Type B pancreatic cell (in vitro differentiated cells): ENCODE measurements at places on chromosomes 1 and 21.

- H3K27me3 ChIP-seq, result no peaks in the 10 kb centered on the region
- H3K4me3 ChIP-seq, result no peak overlapping the region
- no peaks in the 10 kb centered on the region for H3K36me3 ChIP-seq
These were observed 135.4 kb downstream of the LMO4 start for GRCh38 chr1:87464022-87464490.

GRCh38 chr1:57678138-57678537 is 254.3 kb upstream of the DAB1 start:
- DNase-seq, result no peak
- H3K36me3 ChIP-seq, result no peaks in the 10 kb centered on the region
- no peak overlapping the region for H3K27ac ChIP-seq
- H3K4me3 ChIP-seq, result no peak overlapping the region

- H3K4me1 ChIP-seq, result peaks cover 6% of the 10 kb centered on the region
- peak overlapping the region; percentile 63 for H3K4me3 ChIP-seq
- peak overlapping the region; percentile 99 for H3K27ac ChIP-seq
- no peak for DNase-seq
These were observed 14.9 kb upstream of the CENPS start for GRCh38 chr1:10415211-10415930.

DNA sequence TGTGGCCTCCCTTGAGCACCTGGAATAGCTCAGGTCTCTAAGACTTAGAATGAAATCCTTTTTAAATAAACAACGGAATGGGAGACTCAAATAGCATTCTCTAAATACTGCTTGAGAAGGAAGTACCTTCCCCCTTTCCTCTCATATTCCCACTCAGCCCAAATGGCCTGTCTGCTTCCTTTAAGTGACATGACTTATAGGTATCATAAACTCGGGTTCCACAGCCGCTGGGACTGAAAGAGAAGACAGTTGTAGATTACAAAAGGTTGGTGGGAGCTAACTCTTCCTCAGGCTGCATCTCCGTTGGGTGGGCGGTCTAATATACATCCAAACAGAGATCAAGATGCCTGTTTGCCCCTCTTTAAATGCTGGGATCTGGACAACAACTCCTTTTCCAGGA is 1.2 kb upstream of the HMCN1 start:
- peak overlapping the region; percentile 48 for H3K4me3 ChIP-seq
- no peak overlapping the region for H3K27ac ChIP-seq
- peaks cover 20% of the 10 kb centered on the region for H3K4me1 ChIP-seq
- no peaks in the 10 kb centered on the region for H3K36me3 ChIP-seq

GRCh38 chr1:203992440-203992839 is 80.5 kb upstream of the SOX13 start:
- no peaks in the 10 kb centered on the region for H3K27me3 ChIP-seq
- peaks cover 18% of the 10 kb centered on the region for H3K4me1 ChIP-seq

- H3K4me1 ChIP-seq, result peaks cover 16% of the 10 kb centered on the region
- no peak overlapping the region for H3K4me3 ChIP-seq
- no peaks in the 10 kb centered on the region for H3K36me3 ChIP-seq
- no peak overlapping the region for H3K27ac ChIP-seq
- no peaks in the 10 kb centered on the region for H3K27me3 ChIP-seq
- DNase-seq, result peak; percentile 76
These were observed 742 bp downstream of the P3H1 start for GRCh38 chr1:42765832-42766740.

DNA sequence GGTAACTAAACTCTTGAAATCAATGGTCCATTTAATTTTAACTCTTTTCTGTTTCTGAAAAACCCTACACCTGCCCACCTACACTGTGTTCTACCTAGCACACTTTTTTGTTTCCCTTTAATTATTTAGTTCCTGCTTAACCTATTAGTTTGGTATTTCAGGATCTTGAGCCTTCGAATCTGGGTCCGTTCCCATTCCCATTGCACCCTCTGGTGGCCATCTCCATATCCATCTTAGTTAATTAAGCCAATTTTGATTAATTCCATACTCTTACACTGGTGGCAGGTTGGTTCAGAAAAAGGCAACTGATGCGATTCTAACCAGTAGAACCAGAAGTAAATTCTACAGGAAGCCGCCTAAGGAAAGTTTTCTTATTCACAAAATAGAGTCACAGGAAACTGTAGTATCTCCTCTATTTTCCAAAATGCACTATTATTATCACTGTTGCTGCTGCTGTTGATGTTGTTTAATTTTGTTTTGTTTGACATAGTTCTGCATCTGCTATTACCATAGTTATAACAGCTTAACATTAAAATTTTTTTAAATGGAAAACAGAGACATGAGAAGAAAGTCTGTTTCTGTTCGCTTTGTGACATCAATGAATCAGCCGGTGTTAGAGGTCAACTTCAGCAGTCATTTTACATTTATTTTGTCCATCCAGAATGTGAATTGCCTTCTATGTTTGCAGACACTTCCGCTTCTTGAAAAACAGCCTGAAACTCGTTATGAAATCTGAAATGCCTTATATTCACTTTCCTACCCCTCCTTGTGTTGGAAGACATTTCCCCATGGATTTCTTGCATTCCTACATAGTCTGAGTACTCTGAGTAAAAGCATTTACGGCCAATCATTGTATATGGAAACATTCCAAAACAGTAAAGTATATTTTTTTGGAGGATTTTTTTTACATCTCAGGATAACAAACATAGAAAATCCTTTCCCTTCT is 115.5 kb upstream of the NCAM2 start:
- peak overlapping the region; percentile 45 for H3K4me3 ChIP-seq
- no peaks in the 10 kb centered on the region for H3K36me3 ChIP-seq
- peak overlapping the region; percentile 64 for H3K27ac ChIP-seq
- H3K27me3 ChIP-seq, result no peaks in the 10 kb centered on the region

DNA sequence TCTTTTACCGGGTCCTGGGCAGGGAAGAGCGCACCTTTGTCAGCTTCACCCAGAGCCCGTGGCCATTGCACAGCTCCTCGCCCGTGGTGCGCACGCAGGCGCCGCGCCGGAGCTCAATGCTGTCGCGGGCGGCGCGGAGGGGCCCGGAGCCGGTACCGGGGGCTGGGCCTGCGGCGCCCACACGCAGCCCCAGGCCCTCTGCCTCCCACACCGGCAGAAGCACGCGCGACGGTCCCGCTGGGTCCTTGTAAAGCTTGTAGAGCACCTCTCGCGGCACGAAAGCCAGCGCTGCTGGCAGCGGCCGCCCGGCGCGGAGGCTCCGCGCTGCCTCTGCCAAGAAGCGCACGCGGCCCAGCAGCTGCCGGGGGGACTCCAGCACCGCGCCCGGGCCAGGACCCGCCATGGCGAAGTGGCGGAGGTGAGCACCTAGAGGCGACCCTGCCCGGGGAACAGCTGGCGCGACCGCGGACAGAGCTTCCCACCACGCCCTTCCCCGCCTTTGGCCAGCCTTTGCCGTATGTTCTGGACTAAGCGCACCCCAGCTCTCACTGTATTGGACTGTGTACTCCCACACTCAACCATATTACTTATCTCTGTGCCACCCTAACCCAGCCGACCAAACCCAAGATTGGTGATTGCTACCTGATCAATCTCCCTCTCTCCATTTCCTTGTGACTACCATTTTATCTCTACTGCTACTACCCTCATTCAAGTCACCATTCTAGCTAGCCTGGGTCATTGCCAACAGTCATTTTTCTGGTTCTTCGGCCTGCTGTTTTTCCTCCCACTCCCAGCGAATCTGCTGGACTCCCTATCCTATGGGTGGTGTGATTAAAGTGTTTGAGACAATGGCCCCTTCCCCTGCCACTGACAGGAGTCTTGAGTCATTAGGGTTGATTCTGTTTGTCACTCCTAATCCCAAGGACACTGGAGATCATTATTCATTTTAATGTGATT is at the start of gene HECTD3:
TSS of gene HECTD3 (minus strand) at position 470 of the 957 bp plus-strand sequence. CDS start at position 403, 67 bp downstream.
- H3K4me3 ChIP-seq, result peak within 1 kb of the TSS; percentile 89
- H3K27me3 ChIP-seq, result no peaks in the 10 kb centered on the region
- H3K27ac ChIP-seq, result peak within 1 kb of the TSS; percentile 86
- H3K36me3 ChIP-seq, result peaks cover 9% of the 10 kb centered on the region

- no peak overlapping the region for H3K27ac ChIP-seq
- no peak overlapping the region for H3K4me3 ChIP-seq
- no peaks in the 10 kb centered on the region for H3K27me3 ChIP-seq
- no peaks in the 10 kb centered on the region for H3K4me1 ChIP-seq
These were observed 252.2 kb downstream of the SMYD3 start for GRCh38 chr1:246254854-246255253.

DNA sequence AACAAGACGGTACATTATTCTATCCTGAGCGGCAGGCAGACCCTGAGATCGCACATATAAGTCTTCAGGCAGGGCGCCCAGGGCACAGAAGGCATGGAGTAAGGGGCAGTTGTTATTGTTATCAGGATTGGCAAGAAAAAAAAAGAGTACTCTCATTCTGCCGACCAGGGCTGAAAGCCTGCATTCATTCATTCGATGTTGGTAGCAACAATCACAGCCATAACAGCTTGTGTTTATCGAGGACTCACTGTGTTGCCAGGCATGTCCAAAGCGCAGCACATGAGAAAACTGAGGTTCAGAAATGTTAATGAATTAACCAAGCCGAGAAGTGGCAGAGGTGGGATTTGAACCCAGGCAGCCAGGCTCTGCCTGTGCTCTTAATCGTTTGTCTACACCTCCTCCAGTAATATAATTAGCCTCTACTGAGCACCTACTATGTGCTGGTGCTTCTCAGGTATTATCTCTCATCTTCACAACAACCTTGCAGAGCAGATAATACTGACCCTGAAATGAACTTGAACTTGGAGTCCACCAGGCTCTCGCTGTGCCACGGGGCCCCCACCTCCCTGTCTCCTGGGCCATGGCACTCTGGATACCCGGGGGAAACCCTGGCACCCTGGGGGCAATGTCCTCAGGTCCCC is 56.2 kb downstream of the TAS1R2 start:
- H3K4me3 ChIP-seq, result no peak overlapping the region
- no peaks in the 10 kb centered on the region for H3K36me3 ChIP-seq
- H3K27ac ChIP-seq, result no peak overlapping the region
- H3K4me1 ChIP-seq, result peaks cover 4% of the 10 kb centered on the region
- no peak for DNase-seq

DNA sequence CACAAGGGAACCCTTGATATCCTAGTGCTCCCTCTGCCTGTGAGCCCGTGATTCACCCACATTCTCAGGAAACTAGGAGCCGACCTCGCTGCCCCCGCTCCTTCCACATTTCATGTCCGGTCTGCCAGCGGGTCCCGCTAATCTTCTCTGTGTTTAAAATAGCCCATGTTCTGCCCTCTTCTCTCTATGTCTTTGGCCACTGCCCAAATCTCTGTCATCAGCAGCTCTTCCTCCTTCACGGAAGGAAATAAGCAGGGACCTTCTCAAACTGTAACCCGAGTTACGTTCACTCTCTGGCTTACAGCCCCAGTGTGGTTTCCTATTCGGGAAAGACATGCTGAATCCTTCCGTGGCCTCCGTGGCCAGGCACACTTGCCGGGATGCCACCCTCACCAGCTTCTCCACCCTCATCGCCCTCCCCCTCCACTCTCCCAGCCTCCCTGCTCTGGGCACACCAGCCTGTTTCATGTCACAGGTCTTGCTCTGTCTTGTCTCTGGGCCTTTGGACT is 21.1 kb upstream of the UBXN10 start:
- DNase-seq, result no peak
- no peak overlapping the region for H3K27ac ChIP-seq
- no peaks in the 10 kb centered on the region for H3K36me3 ChIP-seq
- peaks cover 23% of the 10 kb centered on the region for H3K27me3 ChIP-seq
- no peak overlapping the region for H3K4me3 ChIP-seq

- no peak overlapping the region for H3K4me3 ChIP-seq
- no peak for DNase-seq
- peaks cover 5% of the 10 kb centered on the region for H3K27me3 ChIP-seq
- peaks cover 13% of the 10 kb centered on the region for H3K4me1 ChIP-seq
- H3K27ac ChIP-seq, result no peak overlapping the region
These were observed 3.3 kb upstream of the FMO4 start for GRCh38 chr1:171310661-171311087.

- no peak overlapping the region for H3K4me3 ChIP-seq
- H3K36me3 ChIP-seq, result no peaks in the 10 kb centered on the region
- H3K4me1 ChIP-seq, result no peaks in the 10 kb centered on the region
- H3K27me3 ChIP-seq, result peaks cover 11% of the 10 kb centered on the region
- DNase-seq, result no peak
These were observed 39.1 kb downstream of the TYW3 start for GRCh38 chr1:74771913-74772515.

GRCh38 chr1:8510041-8510823 is 192.3 kb downstream of the SLC45A1 start:
- peak overlapping the region; percentile 88 for H3K27ac ChIP-seq
- no peak for DNase-seq
- peak overlapping the region; percentile 21 for H3K4me3 ChIP-seq

- H3K27me3 ChIP-seq, result no peaks in the 10 kb centered on the region
- no peaks in the 10 kb centered on the region for H3K36me3 ChIP-seq
- H3K4me1 ChIP-seq, result peaks cover 18% of the 10 kb centered on the region
- H3K4me3 ChIP-seq, result no peak overlapping the region
These were observed 46.0 kb upstream of the LRIG2 start for GRCh38 chr1:113027007-113027406.

- no peaks in the 10 kb centered on the region for H3K4me1 ChIP-seq
- H3K27ac ChIP-seq, result no peak overlapping the region
- no peak overlapping the region for H3K4me3 ChIP-seq
These were observed 63.2 kb downstream of the RGS2 start for GRCh38 chr1:192872010-192872409.

- no peaks in the 10 kb centered on the region for H3K36me3 ChIP-seq
- peaks cover 6% of the 10 kb centered on the region for H3K4me1 ChIP-seq
- DNase-seq, result no peak
- H3K27ac ChIP-seq, result no peak overlapping the region
- no peaks in the 10 kb centered on the region for H3K27me3 ChIP-seq
These were observed 494.0 kb upstream of the B3GALT2 start for GRCh38 chr1:193680247-193680923.

- no peak overlapping the region for H3K4me3 ChIP-seq
- H3K27ac ChIP-seq, result no peak overlapping the region
- DNase-seq, result no peak
- no peaks in the 10 kb centered on the region for H3K27me3 ChIP-seq
These were observed 5.2 kb downstream of the DIO1 start for GRCh38 chr1:53899206-53899628.

GRCh38 chr1:235009074-235009473 is 119.6 kb downstream of the TOMM20 start:
- no peaks in the 10 kb centered on the region for H3K27me3 ChIP-seq
- DNase-seq, result no peak
- H3K36me3 ChIP-seq, result no peaks in the 10 kb centered on the region
- no peak overlapping the region for H3K27ac ChIP-seq

GRCh38 chr21:29737186-29737585 is 202.6 kb downstream of the GRIK1 start:
- no peak overlapping the region for H3K4me3 ChIP-seq
- H3K4me1 ChIP-seq, result no peaks in the 10 kb centered on the region
- H3K27me3 ChIP-seq, result no peaks in the 10 kb centered on the region
- no peaks in the 10 kb centered on the region for H3K36me3 ChIP-seq

GRCh38 chr1:221263831-221264767 is 384.9 kb downstream of the HLX start:
- H3K27ac ChIP-seq, result no peak overlapping the region
- H3K27me3 ChIP-seq, result peaks cover 11% of the 10 kb centered on the region
- H3K4me3 ChIP-seq, result no peak overlapping the region
- H3K36me3 ChIP-seq, result no peaks in the 10 kb centered on the region
- DNase-seq, result no peak

DNA sequence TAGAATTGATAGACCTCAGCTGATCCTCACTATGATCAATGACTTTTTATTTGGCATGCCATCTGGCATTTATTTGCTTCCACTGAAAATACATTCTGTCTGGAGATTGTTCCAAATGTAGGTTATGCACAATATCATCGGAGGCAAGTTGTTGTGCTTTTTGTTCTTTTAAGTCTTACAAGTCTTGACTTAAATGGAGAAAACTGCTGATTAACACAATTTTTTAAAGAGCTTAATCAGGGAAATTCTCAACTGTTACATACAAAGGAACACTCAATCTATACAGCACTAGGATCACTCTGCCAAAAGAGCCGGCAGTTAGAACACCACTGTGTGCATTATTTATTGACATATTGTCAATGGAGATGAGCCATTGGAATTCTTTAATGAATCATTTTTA is 19.2 kb downstream of the CYYR1 start:
- H3K4me3 ChIP-seq, result no peak overlapping the region
- H3K36me3 ChIP-seq, result peaks cover 20% of the 10 kb centered on the region
- no peak overlapping the region for H3K27ac ChIP-seq
- no peak for DNase-seq
